NCI-H345 (cell line): ENCODE measurements at places on chromosomes 3 and 15.

GRCh38 chr3:126684218-126684751, 19.8 kb upstream of the CHCHD6 start:
- DNase-seq, result peak; percentile 50

- DNase-seq, result no peak
Observed at GRCh38 chr15:42992626-42993025, 72.0 kb upstream of the TTBK2 start.

- DNase-seq, result no peak
Observed at GRCh38 chr3:133855002-133855370, 40.7 kb downstream of the RAB6B start.

- DNase-seq, result no peak
Observed at GRCh38 chr3:54283470-54283869, 161.1 kb downstream of the CACNA2D3 start.

DNA sequence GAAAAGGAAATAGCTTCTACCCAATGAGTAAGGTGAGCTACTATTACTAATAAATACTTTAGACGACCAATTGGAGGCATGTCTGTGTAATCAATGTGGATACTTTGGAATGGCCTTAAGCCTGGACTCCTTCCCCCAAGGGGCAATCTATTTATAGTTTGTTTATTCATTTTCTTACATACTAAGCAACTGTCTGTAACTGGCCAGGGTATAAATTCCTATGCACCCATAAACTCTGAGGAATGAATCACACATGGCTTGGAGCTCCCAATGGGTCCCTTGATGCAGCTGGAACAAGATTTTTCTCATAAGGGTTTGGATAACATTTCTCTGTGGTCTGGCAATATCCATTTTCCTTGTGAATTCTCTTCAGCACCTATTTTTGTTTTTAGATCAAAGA, 506.8 kb downstream of the EDEM1 start:
- no peak for DNase-seq

- no peak for DNase-seq
Observed at GRCh38 chr3:98914210-98915080, 12.9 kb upstream of the DCBLD2 start.
